KG1 (cell line): ENCODE measurements at places on chromosomes 7 and 10.

- no peak for DNase-seq
Observed at GRCh38 chr7:141454338-141454737, 96.9 kb upstream of the AGK start.

DNA sequence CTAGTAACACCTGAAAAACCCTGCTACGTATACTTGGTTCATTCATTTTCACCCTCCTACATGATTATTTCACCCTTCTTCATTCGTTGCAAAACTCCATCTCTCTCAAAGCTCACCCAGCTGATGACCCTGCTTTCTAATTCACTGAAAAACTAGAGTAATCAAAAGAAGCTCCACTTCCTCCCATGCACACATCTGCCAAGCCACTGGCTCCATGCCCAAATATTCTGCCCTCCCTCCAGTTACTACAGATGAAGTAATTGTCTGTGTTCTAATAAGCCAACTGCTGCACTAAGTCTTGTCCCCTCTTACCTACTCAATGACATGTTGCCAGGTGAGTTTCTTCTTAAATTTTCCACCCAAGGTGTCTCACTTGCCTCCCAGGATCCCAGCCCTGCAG is 96.9 kb upstream of the CCDC71L start:
- DNase-seq = no peak

GRCh38 chr10:97731346-97732051 is 5.4 kb upstream of the ZFYVE27 start:
- DNase-seq = no peak

DNA sequence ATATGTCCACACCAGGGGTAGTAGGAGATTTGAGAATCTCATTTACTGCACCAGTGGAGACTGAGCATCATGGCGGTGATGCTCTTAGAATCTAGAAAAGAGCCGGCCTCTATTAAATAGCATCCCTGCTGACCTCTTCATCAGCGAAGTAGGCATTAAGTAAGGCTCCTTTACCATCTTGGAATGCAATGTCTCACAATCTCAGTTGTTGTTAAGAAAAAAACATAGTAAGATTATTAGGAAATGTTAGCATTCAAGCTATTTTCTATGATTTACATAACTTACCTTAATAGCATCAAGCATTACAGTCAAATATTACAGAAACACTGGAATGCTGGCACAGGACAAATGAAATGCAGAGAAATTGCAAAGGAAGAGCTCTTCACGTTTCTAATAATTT is 54.5 kb downstream of the ORC5 start:
- no peak for DNase-seq

- DNase-seq = no peak
Observed at GRCh38 chr7:78333530-78334425, 535.2 kb downstream of the PHTF2 start.

DNA sequence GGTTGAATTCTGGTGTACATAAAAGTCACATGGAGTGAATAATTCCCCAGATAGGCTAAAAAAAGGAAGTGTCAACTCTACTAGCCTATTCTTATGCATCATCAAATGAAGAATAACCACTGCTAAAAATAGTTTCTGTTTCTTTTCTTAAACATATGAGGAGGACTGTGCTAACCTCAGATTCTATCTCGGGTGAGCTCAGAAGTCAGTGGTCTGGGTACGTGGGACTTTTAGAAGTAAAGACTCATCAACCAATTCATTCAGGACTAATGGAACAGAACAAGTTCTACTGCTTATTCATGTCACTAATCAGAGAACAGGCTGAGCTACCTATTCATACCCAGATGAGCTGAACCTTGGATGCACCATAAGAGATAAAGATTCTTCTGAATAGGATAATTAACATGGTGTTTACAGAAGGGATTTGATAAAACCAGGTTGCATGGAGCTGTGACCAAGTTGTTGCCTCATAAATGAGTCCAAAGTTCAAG is 9.5 kb upstream of the ASAH2 start:
- DNase-seq = no peak

DNA sequence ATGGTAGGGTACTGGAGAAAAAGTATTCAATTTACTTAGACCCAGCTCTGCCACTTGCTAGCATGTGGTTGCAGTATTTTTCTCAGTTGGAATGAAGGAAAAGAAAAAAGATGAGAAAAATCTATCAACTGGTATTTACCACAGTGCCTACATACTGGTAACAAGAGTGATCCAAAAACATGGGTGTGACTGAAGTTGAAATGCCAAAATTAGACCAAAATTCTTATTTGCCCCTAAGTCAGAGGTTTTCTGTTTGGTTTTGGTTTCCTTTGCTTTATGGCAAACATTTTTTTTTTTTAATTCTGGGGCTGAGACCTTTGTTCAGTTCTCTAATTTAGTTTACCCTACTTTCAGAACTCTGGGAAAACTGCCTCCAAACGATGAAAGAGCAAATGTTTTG is 12.3 kb downstream of the HYCC1 start:
- no peak for DNase-seq

DNA sequence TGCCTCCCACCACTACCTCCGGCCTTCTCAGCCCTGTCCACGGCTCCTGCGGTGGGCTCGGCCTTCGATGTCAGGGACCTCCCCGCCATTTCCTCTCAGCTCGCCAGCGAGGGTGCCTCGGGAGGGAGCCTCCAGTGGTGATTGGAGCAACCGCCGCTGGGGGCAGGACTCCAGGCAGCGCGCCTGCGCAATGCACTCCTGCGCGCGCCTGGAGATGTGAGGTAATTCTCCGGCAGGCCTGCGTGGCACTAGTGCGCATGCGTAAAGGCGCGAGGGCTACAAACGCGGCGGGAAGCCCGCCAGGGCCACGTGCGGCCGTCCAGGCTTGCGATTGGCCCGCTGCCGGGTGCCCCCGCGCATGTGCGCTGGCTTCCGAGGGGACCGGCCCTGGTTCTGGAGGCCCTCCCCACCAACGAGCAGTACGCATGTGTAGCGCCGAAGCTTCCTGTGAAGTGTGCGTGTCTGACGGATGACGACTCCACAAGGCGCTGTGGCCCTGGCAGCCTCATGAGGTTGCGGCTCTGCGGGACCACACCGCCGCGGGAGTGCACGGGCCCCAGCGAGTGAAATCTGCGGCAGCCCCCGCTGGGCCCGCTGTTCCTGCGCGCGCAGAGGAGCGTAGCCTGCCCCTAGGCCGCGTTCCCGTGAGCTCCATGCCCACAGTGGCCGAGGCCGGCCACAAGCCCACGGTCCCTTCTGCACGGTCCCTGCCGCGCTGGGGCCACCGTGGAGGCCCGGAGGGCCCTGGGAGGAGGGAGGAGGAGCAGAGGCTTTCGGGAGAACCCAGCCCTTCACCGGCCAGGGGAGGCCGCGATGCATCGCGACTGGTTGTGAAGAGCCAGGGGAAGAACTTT is at the start of gene SYCE1:
TSS of gene SYCE1 (minus strand) at position 143 of the 854 bp plus-strand sequence. CDS start at position 89, 54 bp downstream.
- DNase-seq = no peak
